ENCODE measurements at places on chromosomes 5 and 9.
A peak's percentile ranks its signal among the peaks of the same experiment; 100 is the strongest.

- DNase-seq, result no peak
These were observed 188.2 kb downstream of the TRIO start for GRCh38 chr5:14331386-14331781.

- DNase-seq, result no peak
These were observed 176.0 kb upstream of the ZNF608 start for GRCh38 chr5:124922255-124922975.

- no peak for DNase-seq
These were observed 30.2 kb upstream of the ANKRD18A start for GRCh38 chr9:38650564-38650963.

- no peak for DNase-seq
These were observed 2223.1 kb upstream of the C9orf72 start for GRCh38 chr9:29796291-29796952.

- DNase-seq, result no peak
These were observed 144.2 kb upstream of the COL5A1 start for GRCh38 chr9:134497283-134497860.

DNA sequence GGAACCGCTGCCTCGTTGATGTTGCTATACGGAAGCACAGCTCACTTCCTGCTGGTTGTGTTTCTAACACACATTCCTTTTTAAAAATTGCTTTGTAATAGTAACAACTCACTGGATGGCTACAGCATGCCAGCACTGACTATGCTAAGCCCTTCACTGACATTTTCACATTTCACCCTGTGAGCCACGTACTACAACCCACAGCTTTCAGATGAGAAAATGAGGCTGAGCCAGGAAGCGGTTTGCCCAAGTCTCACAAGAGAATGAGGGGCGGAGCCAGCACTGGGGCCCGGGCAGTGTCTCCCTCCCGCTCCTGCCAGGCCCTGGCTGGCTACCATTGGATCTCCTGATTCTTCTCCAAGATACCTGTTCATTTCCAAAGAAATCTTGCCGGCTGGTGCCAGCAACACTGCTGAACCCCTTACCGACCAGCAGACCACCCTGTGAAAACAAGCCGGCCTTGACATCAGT, 38.3 kb downstream of the FAM78A start:
- DNase-seq, result peak; percentile 79

All from activated T-cell treated with anti-CD3 and anti-CD28 coated beads, Interleukin-2, amount 50 U/mL, for 1 hour (primary cell).